ENCODE measurements at places on chromosomes 7 and 10.
A peak's percentile ranks its signal among the peaks of the same experiment; 100 is the strongest.

DNA sequence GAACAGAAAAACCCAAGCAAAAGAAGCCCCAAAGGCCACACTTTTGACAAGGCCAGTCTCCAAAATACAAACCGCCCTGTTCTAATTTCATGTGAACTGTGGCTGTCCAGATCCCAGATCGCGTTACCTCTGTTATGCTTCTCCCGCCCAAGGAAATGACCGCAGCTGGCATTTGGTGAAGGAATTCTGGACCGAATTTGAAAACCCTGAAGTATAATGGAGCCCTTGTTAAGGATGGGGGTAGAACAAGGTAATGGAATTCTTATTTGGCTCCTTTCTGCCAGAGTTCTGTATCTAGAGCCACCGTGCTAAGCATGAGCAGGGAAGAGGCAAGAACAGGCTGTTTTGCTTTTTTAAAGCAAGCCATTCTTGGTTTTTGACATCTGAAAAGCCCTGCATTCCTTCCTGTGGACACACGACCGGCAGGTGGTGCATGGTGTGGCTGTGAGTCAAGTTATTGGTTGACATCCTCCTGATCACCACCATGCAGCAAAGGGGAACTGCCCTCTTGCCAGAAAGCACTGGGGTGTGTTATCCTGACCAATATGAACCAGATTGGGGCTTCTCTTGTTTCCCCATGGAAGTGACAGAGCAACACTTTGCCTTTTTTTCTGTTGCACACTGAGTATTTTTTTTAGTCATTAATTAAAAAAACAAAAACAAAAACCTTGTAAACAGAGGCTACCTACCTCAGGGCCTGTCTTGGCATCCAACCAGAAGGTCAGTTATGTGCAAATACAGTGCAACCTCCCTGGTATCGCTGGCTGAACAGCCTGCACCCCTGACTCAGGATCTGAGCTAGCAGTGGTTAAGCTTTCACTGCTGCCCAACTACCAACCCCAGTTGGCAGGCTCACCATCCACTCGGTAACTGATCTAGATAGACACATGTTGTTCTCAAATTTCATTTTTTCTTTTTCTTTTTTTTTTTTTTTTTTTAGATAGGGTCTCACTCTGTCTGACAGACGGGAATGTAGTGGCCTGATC, 14.2 kb downstream of the UCMA start:
- DNase-seq, result no peak

GRCh38 chr10:36446881-36447280, 678.5 kb upstream of the ANKRD30A start:
- DNase-seq, result no peak

DNA sequence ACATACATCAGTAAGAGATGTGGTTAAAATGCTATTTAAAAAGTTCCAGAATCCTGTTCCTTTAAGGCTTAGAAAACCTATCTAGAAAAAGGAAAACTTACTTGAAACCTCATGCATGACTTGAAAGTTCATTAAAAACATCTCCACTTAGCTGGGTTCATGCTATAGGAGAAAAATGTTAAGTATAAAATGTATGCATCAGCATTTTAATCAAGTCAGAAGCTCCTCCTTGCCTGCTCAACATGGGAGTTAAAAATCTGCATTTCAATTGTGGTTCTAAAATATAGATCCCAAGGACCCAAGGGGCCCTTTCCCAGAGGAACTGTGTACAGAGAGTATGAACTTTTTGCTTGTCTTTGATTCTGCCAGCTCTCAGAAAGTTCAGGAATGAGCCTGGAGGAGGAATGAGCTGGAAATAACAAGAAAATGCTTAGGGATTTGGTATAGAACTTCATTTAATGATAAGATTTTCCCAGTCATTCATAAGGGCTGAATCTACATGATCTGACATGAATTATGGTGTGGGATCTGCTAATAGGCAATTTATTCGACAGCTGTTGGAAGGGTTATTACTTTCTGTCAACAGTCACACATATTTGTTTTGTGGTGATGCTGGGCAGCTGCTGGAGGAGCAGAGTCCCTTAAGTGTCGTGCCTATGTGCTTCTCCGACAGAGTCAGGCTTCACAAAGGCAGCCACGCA, 85.6 kb upstream of the MTPN start:
- no peak for DNase-seq

GRCh38 chr10:53162856-53163255, 390.3 kb upstream of the MBL2 start:
- no peak for DNase-seq

GRCh38 chr7:106117786-106118544, 5.9 kb upstream of the SYPL1 start:
- DNase-seq, result no peak

- DNase-seq, result no peak
Measured at GRCh38 chr10:71634531-71635164, 84.9 kb downstream of the C10orf105 start.

DNA sequence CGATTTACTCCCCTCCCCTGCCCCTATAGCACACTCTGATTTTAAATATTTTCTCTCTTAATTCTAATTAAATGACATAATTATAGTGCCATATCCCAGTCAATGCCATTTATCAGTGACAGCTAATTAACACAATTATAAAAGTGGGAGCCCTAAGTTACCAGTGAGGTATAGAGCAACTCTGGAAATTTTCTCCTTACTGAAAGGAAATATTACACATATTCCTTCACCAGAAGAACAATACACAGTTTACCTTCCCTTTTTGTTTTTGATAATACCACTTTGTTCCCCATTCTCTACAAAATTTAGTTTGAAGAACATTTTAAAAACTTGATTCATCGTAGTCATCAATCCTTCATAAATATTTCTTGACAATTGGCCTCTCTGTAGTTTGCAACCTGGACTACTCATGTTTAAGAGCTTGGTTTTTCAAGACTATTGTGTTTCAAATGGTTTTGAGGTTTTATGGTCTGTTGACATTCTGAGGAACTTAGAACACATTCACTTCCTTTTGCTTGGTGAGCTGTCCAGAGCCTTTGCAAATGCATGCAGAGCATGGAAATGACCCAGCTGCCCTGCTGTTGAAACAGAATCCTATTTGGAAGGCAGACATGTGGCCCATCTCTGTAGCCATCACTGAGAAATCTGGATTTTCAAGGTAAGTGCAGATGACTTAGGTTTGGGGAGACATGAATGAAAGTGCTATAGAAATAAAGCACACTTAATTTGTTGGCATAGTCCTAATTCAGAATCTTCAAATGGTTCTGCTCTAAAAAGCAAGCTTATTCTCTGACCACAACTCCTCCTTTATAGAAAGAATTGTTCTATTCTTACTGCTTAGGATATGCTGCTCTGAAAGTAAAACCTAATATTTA, at the start of gene GPR141:
TSS of gene GPR141 (plus strand) at position 521 of the 875 bp plus-strand sequence. CDS start 56,628 bp downstream, outside the sequence.
- no peak for DNase-seq

GRCh38 chr10:79348640-79348988, 1.3 kb downstream of the PPIF start:
- no peak for DNase-seq

GRCh38 chr7:28083998-28084985, 96.3 kb downstream of the JAZF1 start:
- DNase-seq, result no peak

GRCh38 chr7:141306081-141306480, 232.2 kb downstream of the TMEM178B start:
- DNase-seq, result no peak

GRCh38 chr10:124010024-124010423, 83.4 kb downstream of the CHST15 start:
- no peak for DNase-seq

DNA sequence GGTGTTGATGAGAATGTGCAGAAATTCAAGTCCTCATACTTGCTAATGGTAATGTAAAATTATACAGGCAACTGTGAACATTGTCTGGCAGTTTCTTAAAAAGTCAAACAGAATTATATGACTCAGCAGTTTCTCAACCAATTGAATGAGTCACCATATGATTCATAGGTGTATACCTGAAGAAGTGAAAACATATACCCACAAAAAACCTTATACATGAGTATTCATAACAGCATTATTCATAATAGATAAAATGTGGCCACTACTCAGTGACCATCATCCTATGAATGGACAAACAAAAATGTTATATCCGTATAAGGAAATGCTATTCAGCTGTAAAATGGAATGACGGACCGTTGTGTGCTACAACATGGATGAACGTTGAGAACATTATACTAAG, 253.5 kb downstream of the MALRD1 start:
- no peak for DNase-seq

GRCh38 chr10:4648999-4649398, 177.0 kb upstream of the AKR1E2 start:
- DNase-seq, result no peak

DNA sequence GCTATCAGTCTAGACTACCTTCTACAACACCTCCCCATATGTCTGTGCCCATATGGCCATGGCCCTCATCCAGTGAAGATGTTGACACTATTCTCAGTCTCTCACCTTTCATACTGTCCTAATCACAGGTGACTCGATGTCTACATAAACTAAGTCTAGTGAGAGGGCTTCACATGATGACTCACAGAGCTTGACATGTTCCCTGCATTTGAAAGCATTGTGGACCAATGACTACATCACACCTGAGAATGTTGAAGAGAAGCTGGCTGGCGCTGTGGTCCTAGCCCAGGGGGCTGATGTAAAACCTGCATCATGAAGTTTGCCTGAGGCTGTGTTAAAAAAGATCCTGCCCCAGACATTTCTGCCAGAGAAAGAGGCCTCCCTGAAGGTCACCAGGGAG, 167.2 kb downstream of the NPSR1 start:
- DNase-seq, result no peak

- no peak for DNase-seq
Measured at GRCh38 chr7:24851786-24852185, 94.5 kb upstream of the GSDME start.

DNA sequence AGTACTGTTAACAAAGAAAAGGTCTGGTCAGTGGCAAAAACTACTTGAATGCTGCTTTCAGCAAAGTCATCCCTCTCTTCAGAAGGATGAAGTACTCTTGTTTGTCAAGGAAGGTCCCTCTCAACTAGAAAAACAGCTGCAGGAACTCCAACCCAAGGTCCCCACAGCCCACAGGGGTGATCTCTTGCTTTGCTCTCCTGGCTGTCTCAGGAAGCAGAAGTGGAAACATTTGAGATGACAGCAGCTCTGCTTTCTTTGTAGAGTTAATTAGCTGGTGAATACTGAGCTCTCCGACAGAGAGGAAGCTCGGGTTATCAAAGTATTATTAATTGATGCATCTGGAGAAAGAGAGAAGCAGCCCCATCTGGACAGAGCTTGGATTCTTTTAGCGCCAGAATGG, 25.4 kb upstream of the LRGUK start:
- DNase-seq, result no peak

DNA sequence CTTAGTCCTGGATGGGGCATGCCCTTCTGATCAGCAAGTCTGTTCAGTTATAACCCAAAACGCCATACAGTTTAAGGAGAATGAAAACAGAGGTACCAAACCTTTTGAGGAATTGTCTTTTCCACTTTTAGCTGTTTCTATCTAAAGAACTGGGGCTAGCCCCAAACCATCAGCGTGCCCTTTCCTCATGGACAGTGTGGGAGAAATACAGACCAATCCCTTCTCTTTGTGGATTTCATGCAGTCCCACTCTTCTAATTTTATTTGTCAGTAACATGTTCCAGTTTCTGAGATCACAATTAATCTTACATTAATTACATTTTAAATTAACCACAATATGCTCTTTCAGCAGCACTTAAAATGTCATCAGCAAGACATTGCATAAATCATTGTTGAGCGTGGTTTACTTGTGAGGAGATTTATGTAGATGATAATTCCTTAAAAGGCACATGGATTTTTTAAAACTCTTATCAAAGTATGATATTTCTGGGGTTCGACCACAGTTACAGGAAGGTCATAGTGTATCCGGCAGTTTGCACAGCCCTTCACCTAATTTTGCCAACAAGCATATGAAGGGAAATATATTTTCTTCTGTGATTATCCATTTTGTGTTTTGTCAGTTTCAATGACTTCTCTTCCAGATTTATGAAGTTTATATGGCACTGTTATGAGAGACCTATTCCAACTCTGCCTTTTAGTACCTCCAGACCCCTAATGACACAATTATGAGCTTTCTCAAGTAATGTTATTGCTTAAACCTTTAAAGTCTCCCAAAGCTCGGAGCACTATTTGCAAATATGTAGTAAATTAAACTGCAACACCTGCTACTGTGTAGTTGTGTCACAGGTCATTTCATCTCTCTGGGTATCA, 868.4 kb upstream of the C7orf33 start:
- DNase-seq, result no peak

DNA sequence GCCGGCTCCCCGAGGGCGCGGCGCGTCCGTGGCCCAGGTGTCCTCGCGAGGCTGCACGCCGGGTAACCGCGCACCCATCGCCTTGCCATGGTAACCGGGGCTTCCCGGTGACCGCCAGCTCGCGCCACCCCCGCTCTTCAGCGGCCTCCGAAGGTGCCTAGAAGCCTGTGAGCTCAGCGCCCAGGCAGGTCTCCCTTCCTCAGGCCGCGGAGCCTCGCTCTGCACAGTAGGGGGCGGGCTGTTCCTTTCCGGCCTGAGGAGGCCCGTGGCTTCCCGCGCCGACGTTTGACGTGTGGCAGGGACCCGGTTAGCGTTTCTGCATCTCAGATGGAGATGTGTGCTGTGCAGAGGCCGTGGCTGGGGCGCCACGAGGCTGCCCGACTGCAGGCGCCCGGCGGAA, 117.1 kb downstream of the DYNC2I1 start:
- DNase-seq, result peak; percentile 45

DNA sequence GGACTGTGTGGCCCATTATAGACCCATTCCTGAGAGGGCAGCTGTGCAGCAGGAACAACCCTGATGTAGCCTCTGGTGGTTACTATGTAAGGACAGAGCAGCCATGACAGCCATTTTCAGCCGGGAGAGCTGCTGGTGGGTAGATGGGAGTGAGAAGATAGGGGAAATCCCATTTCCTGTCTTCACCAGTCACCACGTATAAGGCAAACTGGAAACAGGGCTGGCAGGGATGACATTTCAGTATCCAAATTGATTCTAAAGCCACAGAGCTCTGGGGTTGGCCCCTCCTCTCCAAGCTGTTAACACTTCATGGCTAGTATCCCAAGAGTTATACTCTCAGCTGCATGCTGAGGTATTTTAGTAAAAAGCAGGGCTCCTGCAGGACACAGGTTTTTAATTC, 15.2 kb upstream of the FZD1 start:
- DNase-seq, result no peak

- no peak for DNase-seq
Measured at GRCh38 chr10:60427148-60427547, 37.5 kb upstream of the ANK3 start.

DNA sequence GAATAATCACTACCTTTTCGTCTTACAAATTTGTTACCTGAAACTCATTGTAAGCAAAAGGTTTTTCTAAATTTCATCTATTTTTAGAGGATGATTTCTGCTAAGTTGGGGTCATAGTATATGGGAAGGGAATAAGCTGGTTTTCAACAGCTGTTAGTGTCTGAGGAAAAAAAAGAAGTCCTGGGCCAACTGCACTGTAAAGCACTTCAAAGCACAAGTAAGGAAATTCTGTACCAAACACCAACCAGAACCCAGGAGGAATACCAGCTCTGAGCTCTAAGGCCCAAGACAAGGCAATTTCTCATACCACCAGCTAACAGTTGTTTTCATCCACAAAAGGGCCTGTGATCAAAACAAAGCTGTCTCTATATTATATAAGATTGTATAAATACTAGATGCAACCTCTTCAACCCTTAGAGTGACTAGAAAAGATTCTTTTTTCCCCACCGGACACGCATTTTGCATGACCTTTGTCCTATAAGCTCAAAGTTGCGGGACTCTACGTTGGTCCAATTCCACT, 6.1 kb upstream of the MEOX2 start:
- DNase-seq, result no peak
